ENCODE measurements at places on chromosomes 6 and 20.

- DNase-seq = no peak
Observed at GRCh38 chr6:111662072-111662793, 56.6 kb upstream of the TRAF3IP2 start.

DNA sequence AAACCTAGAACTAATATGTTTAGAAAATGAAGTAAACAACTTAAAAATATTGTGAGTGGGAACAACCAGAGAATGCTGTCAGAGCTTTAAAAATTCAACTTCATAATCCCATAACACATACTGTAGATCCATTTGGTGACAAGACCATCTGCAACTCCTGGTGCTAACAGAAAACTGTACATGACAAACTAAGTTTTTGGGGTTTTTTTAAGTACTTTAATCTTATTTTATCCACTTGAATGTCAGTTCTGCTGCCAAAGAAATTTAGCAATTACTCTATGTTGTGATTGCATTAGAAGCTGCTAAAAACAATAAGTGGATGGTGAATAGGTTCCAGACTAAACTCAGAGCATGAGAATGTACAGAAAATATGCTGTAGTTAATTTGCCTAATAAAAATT, 345.4 kb downstream of the COL12A1 start:
- no peak for DNase-seq

DNA sequence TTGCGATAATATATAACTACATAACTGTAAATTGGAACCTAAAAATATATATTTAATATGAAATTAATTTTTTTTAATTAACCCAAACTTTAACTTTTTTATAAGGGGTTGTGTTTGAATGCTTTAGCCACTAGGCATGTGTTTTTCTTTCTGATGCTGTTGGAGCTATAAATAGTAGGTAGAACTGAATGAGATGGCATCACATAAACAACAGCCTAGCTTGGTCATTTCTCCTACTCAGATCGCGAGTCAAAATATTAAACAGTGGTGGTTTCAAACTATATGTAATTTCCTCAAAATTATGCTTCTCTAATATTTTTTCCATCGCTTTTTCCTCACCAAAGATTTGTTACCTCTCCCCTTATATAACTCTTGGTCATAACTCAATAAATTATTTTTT, 243.2 kb downstream of the ARID1B start:
- no peak for DNase-seq

GRCh38 chr6:113487489-113488058, 369.6 kb upstream of the MARCKS start:
- no peak for DNase-seq

DNA sequence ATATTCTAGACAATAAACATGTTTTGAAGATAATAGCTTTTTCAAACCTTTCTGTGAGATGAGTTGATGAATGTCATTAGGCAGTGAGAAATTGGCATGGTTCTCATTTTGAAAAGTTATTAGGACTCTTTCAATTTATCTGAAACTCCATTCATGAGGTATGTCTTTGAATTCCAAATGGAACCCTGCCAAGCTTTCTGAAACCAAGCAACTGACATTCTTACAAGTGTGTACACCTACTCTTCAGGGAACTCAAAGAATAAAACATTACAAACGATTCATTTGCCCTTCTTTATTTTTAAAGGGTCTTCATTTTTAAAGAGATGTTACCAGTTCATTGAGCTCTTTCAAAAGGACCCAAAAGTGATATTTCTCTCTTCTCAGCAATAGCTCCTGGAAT, 2.1 kb upstream of the TRDN start:
- no peak for DNase-seq

DNA sequence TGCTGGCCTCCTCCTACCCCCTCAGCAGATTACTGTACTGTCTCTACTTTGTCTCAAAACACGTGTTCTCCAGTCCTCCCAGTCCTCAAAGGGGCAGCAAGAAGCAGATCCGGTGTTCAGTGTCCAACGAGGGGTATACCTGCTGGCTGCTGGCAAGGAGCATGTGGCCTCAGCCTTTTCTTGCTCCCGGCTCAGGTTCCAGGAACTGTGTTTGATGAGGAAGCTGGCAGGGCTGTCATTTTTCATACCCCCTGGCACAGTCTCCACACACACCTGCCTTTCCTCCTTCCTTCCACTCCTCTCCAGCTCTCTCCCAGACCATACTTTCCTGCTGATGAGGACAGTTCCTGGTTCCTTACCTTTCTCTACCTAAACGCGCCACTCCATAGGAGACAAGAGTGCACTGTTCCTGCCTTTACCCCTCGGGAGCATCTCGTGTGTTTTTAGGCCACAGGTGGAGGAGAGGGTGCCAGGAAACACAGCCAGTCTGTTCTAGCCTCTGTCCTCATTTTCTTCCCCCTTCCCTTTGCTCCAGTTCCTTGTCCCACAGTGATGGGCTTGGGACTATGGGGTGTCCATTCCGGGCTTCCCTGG, 77.2 kb downstream of the SSR1 start:
- DNase-seq = no peak

DNA sequence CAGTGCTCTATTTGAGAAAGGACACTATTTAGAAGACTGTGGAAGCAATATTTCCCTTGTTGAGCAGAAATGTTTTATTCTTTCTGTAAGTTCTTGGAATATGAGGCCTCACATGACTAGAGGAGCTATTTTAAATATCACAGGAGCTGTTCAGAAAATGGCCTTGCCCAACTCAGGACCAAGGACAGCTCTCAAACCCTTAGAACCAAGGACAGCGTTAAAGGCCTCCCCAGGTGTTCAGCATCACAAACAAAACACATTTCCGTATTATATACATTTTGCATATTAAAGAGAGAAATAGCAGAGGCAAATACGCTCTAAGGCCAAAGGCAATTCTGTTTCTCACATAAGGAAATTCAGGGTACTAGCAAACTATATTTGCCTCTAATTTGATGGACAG, 631.4 kb downstream of the CDH26 start:
- DNase-seq = no peak

DNA sequence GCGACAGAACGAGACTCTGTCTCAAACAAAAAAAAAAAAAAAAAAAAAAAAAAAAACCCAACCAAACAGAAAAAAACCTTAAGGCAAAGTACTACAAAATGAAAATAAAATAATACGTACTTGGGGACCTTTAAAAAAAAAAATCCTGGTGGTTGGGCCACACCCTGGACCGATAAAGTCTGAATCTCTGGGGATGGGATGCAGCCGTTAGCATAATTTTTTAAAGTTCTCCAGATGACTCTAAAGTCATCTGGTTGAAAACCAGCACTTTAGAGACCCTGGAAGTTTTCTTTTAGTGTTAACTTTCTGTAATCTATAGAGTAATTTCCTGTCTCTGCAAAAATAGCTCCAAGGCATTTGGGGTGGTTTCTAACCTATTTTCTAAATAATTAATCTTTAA, 142.9 kb upstream of the SALL4 start:
- no peak for DNase-seq

DNA sequence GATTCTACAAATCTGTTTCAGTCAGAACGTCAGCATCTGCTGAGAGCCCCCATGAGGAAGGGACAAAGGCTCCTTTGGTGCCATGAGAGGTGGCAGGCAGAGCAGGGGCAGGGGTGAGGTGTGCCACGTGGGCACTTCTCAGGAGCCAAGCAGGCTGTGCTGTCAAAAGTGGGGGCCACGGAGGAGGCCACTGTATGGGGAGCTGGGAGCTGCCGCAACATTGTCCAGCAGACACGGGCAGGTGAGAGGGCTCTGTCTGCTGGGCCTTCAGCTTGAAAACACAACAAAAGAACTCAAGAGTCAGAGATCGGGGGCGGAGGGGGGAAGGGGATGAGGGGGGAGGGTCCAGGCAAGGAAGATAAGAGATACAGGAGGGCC, 21.6 kb upstream of the FOXP4 start:
- no peak for DNase-seq
